ENCODE measurements at places on chromosomes 1 and 21.

- DNase-seq = no peak
Observed at GRCh38 chr1:119784191-119784781, 15.6 kb upstream of the HMGCS2 start.

- DNase-seq = no peak
Observed at GRCh38 chr1:94741996-94742395, 78.2 kb upstream of the SLC44A3 start.

GRCh38 chr1:40096646-40096976 lies 441 bp downstream of the PPT1 start:
- no peak for DNase-seq

- no peak for DNase-seq
Observed at GRCh38 chr1:20376880-20377494, 86.3 kb downstream of the VWA5B1 start.

- peak; percentile 13 for DNase-seq
Observed at GRCh38 chr1:29655145-29655544, 418.8 kb downstream of the PTPRU start.

- DNase-seq = no peak
Observed at GRCh38 chr1:113266788-113267187, 123.5 kb upstream of the MAGI3 start.

GRCh38 chr1:56376188-56376984 lies 203.0 kb downstream of the PLPP3 start:
- no peak for DNase-seq

- DNase-seq = no peak
Observed at GRCh38 chr1:20413776-20414140, 72.3 kb downstream of the CAMK2N1 start.

- DNase-seq = no peak
Observed at GRCh38 chr1:41639332-41639936, 155.0 kb upstream of the EDN2 start.

All from GM12864 (cell line).